ENCODE measurements at places on chromosomes 13 and 19.

DNA sequence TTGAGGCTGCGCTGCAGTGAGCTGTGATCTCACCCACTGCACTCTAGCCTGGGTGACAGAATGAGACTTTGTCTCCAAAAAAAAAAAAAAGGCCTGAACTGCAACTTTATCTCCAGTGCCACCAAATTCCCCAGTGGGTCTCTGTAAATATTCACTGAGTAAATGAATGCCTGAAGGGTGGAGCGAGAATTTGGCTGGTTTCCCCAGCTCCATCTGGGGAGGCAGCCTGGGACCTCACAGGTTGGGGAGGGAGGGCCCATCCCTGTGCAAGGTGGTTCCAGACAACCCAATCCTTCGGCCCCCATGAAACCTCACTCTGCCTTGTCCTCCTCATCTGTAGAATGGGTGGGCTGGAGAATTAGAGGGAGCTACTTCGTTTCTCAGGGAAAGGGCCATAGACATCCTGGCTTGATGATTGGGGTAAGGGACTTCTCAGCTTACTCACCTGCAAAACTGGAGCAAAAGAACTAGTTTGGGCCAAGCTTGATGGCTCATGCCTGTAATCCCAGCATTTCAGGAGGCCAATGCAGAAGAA lies 4.2 kb upstream of the PKN1 start:
- DNase-seq, result no peak

GRCh38 chr19:41784312-41784711 lies 12.1 kb upstream of the CEACAM3 start:
- DNase-seq, result no peak

DNA sequence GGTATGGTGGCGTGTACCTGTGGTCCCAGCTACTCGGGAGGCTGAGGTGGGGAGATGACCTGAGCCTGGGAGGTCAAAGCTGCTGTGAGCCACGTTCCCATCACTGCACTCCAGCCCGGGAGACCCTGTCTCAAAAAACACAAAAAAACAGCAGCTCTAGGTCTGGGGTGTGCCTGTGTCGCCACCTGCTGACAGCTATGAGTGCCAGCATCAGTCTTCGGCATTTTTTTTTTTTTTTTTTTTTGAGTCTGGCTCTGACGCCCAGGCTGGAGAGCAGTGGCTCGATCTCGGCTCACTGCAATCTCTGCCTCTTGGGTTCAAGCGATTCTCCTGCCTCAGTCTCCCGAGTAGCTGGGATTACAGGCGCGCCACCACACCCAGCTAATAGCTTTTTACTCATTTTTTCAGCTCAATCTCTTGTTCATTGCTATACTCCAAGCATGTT lies 10.1 kb downstream of the AP2S1 start:
- peak; percentile 82 for DNase-seq

DNA sequence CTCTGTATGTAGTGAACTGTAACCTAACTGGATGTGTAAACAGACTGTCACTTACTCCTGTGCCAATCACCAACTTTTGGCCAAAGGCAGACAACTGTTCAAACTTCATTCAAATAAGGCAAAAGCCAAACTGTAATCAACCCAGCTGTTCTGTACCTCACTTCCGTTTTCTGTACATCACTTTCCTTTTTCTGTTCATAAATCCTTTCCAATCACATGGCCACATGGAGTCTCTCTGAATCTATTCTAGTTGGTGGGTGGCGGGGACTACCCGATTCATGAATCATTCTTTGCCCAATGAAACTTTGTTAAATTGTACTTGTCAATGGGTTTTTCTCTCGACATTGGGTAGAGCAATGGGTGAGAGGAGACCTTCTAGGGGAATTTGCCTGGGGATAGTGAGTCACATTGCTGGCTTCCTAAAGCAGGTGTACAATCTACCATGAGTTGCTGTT lies 178.3 kb upstream of the RFC3 start:
- DNase-seq, result no peak

DNA sequence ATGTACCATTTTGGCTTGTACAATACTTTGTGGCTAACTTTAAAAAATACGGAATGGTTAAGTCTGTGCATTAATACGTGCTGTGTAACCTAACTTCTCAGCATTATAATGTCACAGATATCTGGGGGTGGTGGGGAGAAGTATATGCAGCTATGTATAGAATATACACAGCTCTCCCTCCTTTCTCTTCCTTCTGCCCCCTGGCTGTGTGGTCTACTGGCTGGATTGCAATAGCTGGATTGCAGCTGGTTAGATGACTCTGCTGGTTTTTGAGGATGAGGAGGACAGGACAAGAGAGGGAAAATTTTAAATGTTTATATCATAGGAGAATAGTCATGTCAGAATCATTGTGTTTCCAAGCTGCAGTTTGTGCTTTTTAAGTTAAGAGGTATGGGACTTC lies 9.7 kb downstream of the RNASEH2B start:
- DNase-seq, result no peak

- no peak for DNase-seq
Measured at GRCh38 chr13:72852207-72852606, 70.3 kb downstream of the PIBF1 start.

DNA sequence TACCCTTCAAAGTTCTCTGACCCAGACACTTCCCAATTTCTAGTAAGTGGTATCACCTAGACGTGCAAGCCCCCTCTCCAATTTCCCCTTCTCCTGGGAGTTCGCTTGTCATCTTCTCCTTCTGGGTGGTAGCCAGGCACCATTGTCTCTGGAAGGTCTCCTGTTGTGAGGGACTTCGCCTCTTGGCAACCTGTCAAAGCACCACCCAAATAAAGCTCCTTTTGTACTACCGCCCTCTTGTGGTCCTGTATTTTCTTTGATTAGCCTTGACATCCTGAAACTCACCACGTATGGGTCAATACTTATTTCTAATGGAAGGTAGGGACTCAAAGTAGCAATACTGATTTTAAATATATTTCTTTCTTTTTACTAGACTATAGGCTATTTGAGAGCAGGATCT lies 8.2 kb downstream of the GPC5 start:
- peak; percentile 40 for DNase-seq

DNA sequence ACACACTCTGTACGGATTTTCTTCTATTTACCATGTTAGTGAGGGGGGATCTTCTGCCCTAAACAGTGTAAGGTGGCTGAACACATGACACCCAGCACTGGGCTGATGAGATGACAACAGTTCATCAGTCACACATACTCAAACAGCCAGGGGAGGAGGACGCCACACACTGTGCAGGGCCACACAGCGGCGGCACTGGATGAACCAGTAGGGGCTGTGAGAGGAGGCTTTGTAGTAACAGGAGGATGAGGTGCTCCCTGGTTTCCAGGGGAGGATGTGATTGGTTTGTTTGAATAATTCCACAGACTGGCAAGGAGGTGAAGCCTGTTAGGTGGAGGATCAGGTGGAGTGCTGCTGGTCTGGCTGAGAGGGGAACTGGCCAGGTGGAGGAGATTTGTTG lies 16.3 kb upstream of the GTF3A start:
- no peak for DNase-seq

- no peak for DNase-seq
Measured at GRCh38 chr13:93797463-93797862, 570.9 kb downstream of the GPC6 start.

DNA sequence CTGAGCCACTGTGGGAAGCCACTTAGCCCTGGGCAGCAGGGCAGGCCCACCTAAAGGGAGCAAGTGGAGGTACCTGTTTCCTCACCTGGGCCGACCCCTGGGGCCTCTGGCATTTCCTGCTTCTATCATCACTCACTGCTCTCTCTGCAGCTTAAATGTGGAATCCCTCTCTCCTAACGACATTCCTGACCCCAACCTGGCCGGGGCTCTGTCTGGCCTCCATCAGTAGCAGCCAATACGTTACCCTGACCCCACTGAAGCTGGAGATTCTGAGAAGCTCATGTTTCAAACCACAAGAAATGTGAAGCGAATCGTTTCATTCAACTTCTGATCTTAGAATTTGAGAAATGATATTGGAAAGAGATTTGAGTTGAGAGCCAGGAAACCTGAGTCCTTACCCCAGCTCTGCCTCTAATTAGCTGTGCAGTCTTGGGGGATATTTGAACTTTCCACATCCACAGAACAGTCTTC lies 39.9 kb downstream of the DOCK9 start:
- no peak for DNase-seq

DNA sequence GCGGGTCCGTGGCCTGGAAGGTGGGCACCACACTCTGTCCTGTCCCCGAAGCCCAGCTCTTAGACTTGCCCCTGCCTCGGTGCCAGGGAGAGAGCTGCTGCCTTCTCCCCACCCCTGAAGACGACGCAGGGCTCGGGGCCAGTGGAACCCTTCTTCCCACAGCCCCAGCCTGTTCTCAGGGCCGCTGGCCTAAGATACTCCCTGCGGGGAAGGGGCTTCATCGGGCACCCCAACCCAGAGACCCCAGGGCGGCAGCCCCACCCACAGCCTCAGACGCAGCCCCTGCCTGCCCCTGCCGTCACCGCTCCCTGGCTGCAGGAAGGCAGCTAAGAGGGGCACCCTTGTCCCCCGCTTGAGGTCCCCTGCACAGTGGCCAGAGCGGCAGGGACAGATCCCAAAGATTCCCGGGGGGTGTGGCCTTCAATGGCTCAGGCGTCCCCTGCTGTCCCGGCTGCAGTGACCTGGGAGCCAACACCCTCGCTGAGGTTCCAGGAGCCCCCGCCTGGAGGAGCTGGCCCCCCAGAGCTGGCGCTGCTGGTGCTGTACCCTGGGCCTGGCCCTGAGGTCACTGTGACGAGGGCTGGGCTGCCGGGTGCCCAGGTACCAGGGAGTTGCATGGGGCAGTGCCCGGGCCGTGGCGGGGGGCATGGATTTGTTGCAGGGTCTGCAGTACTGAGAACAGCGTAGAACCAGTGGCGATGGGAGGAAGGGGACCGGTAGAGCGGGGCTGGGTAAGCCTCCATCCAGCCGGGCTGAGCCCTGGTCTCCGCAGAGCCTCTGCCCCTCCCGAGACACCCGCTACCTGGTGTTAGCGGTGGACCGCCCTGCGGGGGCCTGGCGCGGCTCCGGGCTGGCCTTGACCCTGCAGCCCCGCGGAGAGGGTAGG lies 1.0 kb downstream of the AMH start:
- peak; percentile 52 for DNase-seq

DNA sequence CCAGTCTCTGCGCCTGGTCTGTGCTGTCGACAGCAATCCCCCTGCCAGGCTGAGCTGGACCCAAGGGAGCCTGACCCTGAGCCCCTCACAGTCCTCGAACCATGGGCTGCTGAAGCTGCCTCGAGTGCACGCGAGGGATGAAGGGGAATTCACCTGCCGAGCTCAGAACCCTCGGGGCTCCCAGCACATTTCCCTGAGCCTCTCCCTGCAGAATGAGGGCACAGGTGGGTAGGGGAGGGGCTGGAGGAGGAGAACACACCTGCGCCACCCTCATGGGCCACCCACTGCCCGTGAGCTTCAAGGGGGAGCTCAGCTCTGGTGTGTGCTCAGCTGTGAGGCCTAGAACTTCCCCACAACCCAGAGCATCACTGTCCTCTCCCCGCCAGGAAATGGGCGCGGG lies 38.6 kb upstream of the CD33 start:
- DNase-seq, result no peak

GRCh38 chr19:13693889-13694288 lies 70.4 kb upstream of the MRI1 start:
- no peak for DNase-seq

DNA sequence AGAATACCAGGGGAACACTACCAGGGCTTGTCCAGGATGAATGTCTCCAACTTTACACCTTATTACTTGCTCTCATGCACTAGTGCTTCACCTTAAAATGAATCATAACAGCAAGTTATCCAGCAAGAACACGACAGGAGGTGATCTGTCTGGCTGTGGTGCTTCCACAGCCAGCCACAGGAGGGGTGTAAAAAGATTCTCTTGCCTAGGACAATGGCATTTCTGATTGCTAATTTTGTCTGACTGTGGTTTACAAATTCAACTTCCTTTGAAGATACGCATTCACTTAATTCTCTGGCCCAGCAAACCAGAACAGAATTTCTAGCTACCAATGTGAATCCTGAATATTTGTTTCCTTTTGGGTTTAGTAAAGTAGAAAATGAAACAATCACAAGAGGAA lies 23.1 kb upstream of the COG3 start:
- peak; percentile 15 for DNase-seq

- DNase-seq, result no peak
Measured at GRCh38 chr19:58001895-58002369, 688 bp downstream of the ZNF606 start.

GRCh38 chr13:59038824-59039223 lies 1124.9 kb downstream of the DIAPH3 start:
- peak; percentile 74 for DNase-seq

Measured in DMS53 (cell line).